ENCODE measurements at places on chromosomes 7 and 10.

DNA sequence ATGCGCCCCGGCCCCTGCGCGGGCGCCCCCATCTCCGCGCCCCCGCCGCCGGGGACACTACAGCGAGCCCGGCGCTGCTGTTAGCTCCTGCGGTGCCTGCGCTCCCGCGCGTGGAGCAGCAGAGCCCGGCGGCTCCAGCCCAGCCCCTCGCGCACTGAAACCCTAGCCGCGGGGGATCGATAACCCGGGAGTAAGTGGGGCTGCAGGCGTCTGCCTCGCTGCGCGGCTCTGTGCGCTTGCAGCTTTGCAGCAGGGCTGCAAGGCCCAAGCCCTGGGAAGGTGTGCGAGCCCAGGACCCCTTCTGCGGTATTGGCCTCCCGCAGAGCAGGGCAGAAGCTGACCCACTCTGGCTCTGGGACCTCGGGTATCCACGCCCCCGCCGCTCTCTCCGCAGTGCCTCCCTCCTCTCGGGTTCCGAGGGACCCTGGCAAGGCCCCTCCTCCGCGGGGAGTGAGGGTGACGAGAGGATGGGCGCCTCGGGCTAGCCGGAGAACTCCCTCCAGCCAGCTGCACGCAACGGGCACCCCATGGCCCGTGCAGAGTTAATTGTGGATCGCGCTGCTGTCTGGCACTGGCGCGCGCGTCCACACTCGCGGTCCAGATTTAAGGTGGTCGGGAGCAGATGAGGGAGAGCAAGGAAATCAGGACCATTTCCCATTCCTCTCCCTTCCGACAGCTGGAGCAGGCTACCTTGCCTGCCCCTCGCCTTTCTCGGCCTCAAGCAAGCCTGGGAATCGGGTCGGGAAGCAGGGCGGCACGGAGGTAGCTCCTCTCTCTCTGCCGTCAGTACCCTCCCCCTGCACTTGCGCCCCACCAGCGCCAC is 2.1 kb downstream of the SHH start:
- no peak for DNase-seq

GRCh38 chr7:44977304-44977958 is 1.4 kb downstream of the MYO1G start:
- no peak for DNase-seq

- no peak for DNase-seq
Observed at GRCh38 chr7:27689591-27690164, 27.0 kb upstream of the HIBADH start.

DNA sequence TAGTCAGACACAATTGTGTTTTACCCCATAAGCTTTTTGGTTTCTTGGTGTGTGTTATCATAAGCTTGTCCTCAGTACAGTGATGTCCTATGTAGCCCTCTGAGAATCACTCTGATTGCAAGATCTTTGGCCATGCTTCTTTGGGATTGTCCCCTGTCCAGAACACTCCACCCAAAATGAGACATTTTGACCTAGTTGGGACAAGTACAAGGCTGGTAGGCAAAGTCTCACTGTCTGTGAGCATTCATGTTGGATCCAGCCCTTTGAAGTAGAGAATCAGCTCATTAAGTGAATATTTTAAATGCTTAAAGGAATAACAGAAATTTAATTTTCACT is 28.9 kb upstream of the PCGF5 start:
- DNase-seq, result no peak

GRCh38 chr7:138316421-138317043 is 143.5 kb upstream of the TRIM24 start:
- DNase-seq, result no peak

DNA sequence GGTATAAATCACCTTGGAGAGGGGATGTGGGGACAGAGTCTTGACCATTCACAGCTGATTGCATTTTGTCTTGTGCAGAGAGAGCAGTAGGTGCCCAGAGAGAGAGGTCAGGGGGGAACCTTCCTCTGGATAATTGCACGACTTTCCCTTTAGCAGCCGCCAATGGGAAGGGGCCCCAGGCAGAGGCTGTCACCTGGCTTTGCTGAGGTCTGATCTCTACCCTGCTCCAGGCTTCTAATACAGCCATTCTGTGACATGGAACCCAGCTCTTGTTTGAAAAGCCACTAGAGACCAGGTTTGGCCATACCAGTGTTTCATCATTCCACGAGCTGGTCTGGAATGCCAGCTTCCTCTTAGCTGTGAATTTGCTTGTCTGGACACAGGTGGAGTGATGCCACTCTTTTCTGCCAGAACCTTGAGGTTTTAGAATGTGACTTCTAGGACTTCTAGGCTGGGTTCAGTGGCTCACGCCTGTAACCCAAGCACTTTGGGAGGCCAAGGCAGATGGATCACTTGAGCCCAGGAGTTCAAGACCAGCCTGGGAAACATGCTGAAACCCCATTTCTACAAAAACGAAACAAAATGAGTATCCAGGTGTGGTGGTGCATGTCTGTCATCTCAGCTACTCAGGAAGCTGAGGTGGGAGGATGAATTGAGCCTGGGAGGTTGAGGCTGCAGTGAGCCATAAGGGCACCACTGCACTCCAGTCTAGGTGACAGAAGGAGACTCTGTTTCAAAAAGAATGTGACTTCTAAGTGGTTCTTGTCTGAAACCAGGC is 159.9 kb downstream of the CAMK1D start:
- DNase-seq, result no peak

GRCh38 chr10:27197980-27198620 is 42.5 kb downstream of the ACBD5 start:
- no peak for DNase-seq

- no peak for DNase-seq
Observed at GRCh38 chr10:96038476-96039387, 4.7 kb upstream of the CCNJ start.

- DNase-seq, result no peak
Observed at GRCh38 chr7:117489430-117489829, 9.6 kb downstream of the CFTR start.
